Activated naive CD4-positive, alpha-beta T cell treated with anti-CD3 and anti-CD28 coated beads, Interleukin-2, amount 10 ng/mL, durations not matched to agents 7 days and 5 days (primary cell): ENCODE measurements at places on chromosomes 5 and 9.

DNA sequence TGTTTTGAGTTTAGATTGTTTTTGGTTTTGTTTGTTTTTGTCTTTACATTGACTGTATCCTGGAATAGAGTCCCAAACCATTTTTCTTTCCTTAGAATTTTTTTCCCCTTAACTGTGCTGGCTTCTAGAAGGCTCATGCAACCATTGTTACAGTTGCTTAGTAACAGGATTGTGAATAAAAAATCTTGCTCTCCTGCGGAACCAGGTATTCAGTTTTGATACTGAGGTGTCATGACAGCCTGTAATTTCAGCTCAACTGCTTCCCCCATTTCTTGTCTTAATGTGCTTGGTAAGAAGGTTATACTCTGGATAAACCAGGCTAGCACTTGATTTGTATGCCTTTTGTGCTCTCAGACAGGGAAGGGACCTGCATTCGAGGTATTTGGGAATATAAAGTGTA, 42.1 kb downstream of the FOCAD start:
- peaks cover 26% of the 10 kb centered on the region for H3K36me3 ChIP-seq
- H3K27me3 ChIP-seq, result no peaks in the 10 kb centered on the region

GRCh38 chr5:124349931-124350330, 396.5 kb downstream of the ZNF608 start:
- H3K4me3 ChIP-seq, result no peak overlapping the region
- H3K27me3 ChIP-seq, result no peaks in the 10 kb centered on the region
- H3K27ac ChIP-seq, result no peak overlapping the region
- H3K36me3 ChIP-seq, result no peaks in the 10 kb centered on the region

DNA sequence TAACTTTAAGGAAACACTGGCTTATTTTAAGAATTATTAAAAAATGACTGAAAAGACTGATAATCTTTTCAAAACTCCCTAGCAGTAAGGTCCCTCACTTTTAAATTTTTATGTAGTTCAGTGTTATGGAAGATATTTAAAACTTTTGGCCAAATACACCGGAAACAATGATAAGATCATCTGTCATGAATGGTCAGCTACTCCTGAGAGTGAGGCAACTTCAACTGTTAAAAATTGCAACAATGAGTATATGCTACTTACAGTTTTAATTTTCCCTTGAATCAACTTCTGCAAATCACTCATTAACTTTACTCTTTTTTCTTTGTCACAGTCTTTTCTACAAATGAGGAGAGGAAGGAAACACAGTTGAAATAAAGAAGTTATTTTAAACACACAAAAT, 10.8 kb downstream of the PUM3 start:
- H3K27me3 ChIP-seq, result no peaks in the 10 kb centered on the region
- H3K36me3 ChIP-seq, result peaks cover 71% of the 10 kb centered on the region

DNA sequence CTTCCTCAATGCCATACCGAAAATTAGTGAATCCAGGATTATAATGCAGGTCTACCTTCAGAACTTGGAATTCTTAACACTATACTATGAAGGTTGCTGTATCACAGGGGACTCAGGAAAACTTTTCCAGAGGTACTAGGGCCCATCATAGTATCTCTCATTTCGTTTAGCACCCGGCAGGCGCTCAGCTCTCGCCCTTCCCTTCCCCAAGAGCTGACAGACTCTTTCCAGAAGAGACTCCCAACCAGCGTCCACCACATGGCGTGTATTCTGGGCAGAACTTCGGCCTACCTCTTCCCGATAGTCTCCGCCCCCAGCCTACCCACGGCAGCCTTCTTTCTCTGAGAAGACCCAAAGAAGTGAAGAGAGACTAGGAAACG, 271 bp downstream of the NOL8 start:
- peak overlapping the region; percentile 94 for H3K27ac ChIP-seq
- H3K4me1 ChIP-seq, result peaks cover 40% of the 10 kb centered on the region
- H3K27me3 ChIP-seq, result no peaks in the 10 kb centered on the region
- H3K36me3 ChIP-seq, result peaks cover 30% of the 10 kb centered on the region
- no peak for DNase-seq

GRCh38 chr5:172776235-172776594, 5.2 kb upstream of the DUSP1 start:
- H3K36me3 ChIP-seq, result no peaks in the 10 kb centered on the region
- no peak overlapping the region for H3K27ac ChIP-seq
- H3K4me3 ChIP-seq, result no peak overlapping the region

DNA sequence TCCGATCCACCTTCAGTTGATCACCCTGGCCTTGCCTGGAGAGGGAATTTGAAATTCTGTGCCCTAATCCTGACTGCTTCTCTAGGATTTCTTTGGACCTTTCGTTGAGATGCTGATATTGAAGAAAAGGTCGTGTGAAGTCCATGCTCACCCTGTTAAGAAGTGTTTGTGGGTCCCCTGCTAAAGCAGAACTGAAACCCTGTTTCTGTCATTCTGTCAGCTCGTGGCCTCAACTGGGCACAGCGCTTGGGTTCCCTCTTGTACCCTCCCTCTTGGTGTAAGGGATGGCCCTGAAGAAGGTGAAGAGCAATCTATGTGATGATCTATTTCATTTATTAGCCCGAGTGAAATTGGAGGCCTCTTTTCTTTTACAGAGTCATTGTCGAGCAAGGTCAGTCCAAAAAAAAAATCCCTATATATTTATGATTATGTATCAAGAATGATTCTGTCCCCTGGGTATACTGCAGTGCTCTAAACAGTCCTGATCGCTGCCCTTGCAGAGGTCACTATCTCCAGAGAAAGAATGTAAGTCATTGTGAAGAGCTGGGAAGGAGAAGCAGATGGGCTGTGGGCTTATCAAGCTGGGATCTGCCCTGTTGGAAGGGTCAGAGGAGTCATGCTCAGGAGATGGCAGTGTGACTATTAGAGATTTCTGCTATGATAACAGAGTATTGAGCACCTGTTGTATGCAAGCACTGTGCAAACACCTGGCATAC, 56.1 kb downstream of the WWC1 start:
- H3K27me3 ChIP-seq, result no peaks in the 10 kb centered on the region
- no peaks in the 10 kb centered on the region for H3K36me3 ChIP-seq
- no peak overlapping the region for H3K27ac ChIP-seq
- no peak for DNase-seq

- H3K36me3 ChIP-seq, result peaks cover 2% of the 10 kb centered on the region
- no peak overlapping the region for H3K4me3 ChIP-seq
- no peak overlapping the region for H3K27ac ChIP-seq
Measured at GRCh38 chr9:27361492-27361891, 64.5 kb upstream of the EQTN start.

- peak overlapping the region; percentile 87 for H3K4me3 ChIP-seq
- H3K36me3 ChIP-seq, result peaks cover 9% of the 10 kb centered on the region
- peaks cover 36% of the 10 kb centered on the region for H3K4me1 ChIP-seq
- peak overlapping the region; percentile 91 for H3K27ac ChIP-seq
- H3K27me3 ChIP-seq, result peaks cover 10% of the 10 kb centered on the region
Measured at GRCh38 chr9:93575796-93576257, 557 bp upstream of the PHF2 start.

GRCh38 chr9:114906922-114907571, 23.3 kb downstream of the TNFSF8 start:
- no peaks in the 10 kb centered on the region for H3K27me3 ChIP-seq
- peak overlapping the region; percentile 39 for H3K4me3 ChIP-seq
- H3K4me1 ChIP-seq, result peaks cover 58% of the 10 kb centered on the region

GRCh38 chr5:93573354-93574351, 7.4 kb downstream of the NR2F1-AS1 start:
- peaks cover 2% of the 10 kb centered on the region for H3K36me3 ChIP-seq
- H3K27ac ChIP-seq, result peak overlapping the region; percentile 39
- no peak overlapping the region for H3K4me3 ChIP-seq
- DNase-seq, result no peak
- peaks cover 13% of the 10 kb centered on the region for H3K4me1 ChIP-seq
- H3K27me3 ChIP-seq, result peaks cover 75% of the 10 kb centered on the region

GRCh38 chr9:36486329-36486932, 86.3 kb upstream of the MELK start:
- H3K4me3 ChIP-seq, result peak overlapping the region; percentile 74
- no peaks in the 10 kb centered on the region for H3K36me3 ChIP-seq
- peaks cover 50% of the 10 kb centered on the region for H3K4me1 ChIP-seq
- no peak for DNase-seq
- no peaks in the 10 kb centered on the region for H3K27me3 ChIP-seq
- H3K27ac ChIP-seq, result peak overlapping the region; percentile 81

GRCh38 chr5:132050136-132050535, 10.3 kb upstream of the IL3 start:
- peaks cover 66% of the 10 kb centered on the region for H3K27me3 ChIP-seq
- H3K4me3 ChIP-seq, result no peak overlapping the region
- peaks cover 9% of the 10 kb centered on the region for H3K4me1 ChIP-seq
- no peaks in the 10 kb centered on the region for H3K36me3 ChIP-seq
